ENCODE measurements at places on chromosomes 1 and 21.
A peak's percentile ranks its signal among the peaks of the same experiment; 100 is the strongest.

GRCh38 chr1:231234506-231234905, 6.5 kb upstream of the GNPAT start:
- no peak for DNase-seq

DNA sequence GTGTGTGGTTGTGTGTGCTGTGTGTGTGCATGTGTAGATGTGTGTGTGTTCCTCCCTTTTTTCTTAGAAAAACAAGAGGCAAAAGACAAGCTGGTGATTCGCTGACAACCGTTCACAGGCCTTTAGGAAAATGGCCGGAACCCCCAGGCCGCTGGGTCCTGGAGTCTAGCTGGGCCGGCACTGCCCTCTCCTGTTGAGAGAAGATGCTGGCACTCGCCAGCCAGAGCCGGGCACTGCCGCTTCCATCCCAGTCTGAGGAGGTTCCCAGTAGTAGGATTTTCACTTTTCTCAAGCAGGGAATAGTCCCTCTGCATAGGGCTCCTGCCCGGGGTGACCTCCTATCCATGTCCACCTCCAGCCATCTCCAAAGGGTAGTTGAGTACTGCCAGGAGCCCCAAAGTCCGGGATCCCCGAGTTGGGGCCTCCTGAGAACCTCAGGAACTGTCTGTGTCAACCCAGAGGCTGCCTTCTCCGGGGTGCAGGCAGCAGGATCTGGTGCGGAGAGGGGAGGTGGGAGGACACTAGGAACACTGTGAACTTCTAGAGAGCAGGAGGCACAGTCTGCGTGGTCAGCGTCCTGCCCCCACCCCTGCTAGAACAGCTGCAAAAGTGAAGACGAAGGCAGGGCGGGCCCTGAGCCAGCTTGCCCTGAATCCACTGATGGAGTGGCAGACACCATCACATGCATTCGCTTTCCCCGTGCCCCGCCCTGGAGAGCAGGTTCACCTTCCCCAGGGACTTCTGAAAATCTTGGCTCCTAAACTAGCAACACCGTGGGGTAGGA, 44.1 kb upstream of the ARHGEF16 start:
- peak; percentile 77 for DNase-seq

GRCh38 chr1:21511579-21512522, 2.6 kb downstream of the ALPL start:
- DNase-seq: peak; percentile 82

DNA sequence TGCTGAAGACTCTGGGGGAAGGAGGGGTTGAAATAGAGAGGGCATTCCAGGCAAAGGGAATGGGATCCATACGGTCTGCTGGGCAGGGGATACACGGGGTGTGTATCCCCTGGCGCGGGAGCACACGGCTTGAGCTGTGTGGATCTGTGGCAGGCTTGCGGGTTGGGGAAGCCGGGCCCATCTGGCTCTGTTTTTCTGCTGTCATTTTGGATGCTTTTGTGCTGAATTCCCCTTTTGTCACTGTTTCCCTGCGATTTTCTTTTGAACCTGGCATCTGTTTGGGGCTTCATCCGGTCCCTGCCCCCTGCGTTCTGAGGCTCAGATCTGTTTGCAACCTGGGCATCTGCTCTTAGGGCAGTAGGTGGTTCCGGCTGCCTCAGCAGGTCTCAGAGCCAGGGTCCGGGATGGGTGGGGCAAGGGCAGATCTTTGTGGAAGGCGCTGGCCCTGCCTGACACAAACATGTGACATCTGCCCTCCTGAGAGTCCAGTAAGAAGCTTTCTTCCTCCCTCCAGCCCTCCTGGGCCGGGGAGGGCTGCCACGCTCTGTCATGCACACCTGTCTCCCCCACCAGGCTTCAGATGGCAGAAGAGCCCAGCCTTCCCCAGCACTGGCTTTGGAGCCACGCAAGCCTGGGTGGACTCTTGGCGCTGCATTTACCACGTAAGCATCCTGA, 84.0 kb downstream of the IGSF21 start:
- no peak for DNase-seq

GRCh38 chr1:37403166-37403565, 71.2 kb upstream of the ZC3H12A start:
- no peak for DNase-seq

GRCh38 chr1:121586369-121587229, 401.8 kb downstream of the SRGAP2C start:
- DNase-seq: no peak

- peak; percentile 55 for DNase-seq
Observed at GRCh38 chr1:156119503-156120209, 5.1 kb downstream of the LMNA start.

- peak; percentile 62 for DNase-seq
Observed at GRCh38 chr1:29282924-29283803, 46.8 kb downstream of the PTPRU start.

GRCh38 chr1:240136402-240136801, 44.7 kb downstream of the FMN2 start:
- no peak for DNase-seq

GRCh38 chr1:34850382-34850781, 9.2 kb downstream of the SMIM12 start:
- no peak for DNase-seq

- DNase-seq: no peak
Observed at GRCh38 chr1:88658419-88658818, 25.7 kb upstream of the PKN2 start.

GRCh38 chr1:30807318-30808066, 49.9 kb upstream of the LAPTM5 start:
- peak; percentile 71 for DNase-seq

- DNase-seq: peak; percentile 42
Observed at GRCh38 chr1:96234299-96234698, 487.3 kb upstream of the PTBP2 start.

DNA sequence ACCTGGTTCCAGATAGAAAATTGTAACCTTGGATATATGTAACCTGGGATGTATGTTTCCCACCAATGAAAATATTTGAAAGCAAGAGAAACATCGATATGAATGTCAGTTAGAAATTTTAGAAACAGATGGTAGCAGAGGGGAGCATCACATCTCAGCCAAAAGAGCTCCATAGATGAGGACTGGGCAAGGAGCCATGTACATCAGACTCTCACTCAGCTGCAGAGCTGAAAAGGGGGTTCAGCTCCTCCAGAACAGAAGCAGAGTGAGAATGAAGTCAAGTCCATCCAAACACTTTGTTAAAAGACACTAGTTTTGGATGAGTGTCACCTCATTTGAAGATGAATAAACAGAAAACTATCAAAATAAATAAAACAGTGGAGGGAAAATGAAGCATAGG, 202.4 kb downstream of the HMCN1 start:
- no peak for DNase-seq

DNA sequence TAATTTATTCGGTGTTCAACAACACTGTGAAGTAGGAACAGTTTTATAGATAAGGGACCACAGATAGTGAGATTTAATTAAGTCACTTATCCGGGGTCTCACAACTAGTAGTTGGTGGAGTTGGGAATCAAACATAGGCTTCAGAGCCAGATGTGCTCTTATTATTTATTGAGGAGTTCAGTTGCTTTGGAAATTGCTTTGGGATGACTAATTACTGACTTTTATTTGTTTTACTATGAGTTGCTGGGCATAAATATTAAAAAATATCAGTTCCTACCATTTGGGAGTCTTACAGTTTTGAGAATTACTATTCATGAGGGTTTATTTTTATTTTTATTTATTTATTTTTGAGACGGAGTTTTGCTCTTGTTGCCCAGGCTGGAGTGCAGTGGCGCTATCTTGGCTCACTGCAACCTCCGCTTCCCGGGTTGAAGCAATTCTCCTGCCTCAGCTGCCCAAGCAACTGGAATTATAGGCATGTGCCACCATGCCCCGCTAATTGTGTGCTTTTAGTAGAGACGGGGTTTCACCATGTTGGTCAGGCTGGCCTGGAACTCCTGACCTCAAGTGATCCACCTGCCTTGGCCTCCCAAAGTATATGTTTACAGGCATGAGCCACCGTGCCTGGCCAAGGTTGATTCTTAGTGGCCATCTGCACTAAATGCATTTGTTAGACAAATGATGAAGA, 27.7 kb downstream of the THRAP3 start:
- no peak for DNase-seq

DNA sequence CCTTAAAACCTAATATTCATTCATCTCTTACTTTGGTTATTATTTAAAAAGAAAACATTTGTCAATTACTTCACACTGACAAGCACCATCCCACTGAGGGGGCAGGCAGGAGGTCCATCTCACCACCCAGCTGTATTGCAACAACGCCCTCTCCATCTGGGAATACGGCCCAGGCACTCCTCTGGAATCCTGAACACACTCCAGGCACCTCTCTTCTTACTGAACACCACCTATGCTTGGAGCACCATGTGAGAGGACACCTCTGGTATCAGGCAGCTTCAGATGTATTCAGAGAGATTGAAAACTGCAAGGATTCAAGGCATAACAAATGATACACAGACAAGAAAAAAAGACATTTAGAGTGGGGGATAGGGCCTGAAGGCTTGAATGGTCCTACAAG, 147.1 kb downstream of the CACNA1E start:
- DNase-seq: no peak

- DNase-seq: no peak
Observed at GRCh38 chr1:35860696-35861095, 22.3 kb upstream of the AGO1 start.

- DNase-seq: no peak
Observed at GRCh38 chr1:209094384-209094783, 489.1 kb upstream of the CAMK1G start.

DNA sequence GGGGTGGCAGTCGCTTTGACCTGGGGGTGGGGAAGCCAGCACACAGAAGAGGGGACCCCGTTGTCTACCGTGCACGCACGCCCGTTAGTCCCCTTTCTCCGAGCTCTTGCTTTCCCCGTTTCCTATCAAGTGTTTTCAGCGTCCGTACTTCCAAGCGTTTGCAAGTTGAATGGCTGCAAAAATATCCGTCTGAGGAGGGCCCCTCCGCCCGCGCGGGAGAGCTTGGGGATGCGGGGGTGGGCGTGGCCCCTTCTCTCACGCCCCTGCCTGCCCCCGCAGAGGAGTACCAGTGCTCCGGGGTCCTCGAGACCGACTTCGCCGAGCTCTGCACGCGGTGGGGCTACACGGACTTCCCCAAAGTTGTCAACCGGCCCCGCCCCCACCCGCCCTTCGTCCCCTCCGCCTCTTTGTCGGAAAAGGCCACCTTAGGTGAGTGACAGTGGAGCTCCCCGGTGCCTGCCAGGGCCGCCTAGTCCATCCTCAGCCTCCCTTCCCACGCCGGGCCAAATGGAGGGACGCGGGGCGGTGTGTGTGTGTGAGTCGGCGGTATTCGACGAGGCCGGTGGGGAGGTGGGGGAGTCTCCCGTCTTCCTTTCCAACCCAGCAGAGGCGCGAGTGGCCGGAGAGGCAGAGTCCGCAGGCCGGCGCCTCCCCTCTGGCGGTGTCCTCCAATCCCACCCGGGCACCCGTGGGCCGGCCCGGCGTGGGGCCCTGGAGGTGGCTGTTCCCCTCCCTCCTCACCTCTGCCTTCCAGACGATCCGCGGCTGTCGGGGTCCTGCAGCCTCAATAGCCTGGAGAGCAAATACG, 3.4 kb downstream of the LRRC71 start:
- DNase-seq: peak; percentile 37

DNA sequence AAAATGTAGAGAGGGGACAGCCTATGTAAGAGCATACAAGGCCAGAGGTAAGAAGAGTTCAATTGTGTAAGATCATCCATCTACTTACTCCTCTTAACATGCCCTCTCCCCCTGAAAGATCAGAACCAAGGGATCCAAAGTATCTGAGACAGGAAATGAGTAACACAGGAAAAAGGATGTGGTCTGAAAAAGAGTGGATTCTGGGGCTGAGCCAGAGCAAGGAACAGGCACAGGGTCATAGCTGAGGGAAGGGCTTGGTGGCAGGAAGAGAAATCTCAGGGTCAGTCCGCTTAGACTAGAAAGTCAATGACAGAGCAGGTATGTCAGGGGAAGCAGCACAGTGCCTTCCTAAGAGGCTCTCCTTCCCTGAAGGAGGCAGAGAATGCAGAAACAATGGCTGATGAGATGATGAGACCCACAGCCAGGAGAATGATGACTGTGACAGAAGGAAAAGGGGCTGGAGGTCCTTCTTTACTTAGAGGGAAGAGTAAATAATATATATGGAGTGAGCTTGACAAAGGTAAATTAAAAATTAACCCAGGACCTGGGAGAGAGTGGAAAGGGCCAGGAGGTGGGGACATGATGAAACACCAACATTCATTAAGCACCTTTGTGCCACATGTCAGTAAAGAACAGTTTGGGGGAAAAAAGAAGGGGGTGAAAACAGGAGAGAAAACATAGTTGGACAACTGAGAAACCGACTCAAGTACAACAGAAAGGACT, 26.2 kb upstream of the A3GALT2 start:
- no peak for DNase-seq

DNA sequence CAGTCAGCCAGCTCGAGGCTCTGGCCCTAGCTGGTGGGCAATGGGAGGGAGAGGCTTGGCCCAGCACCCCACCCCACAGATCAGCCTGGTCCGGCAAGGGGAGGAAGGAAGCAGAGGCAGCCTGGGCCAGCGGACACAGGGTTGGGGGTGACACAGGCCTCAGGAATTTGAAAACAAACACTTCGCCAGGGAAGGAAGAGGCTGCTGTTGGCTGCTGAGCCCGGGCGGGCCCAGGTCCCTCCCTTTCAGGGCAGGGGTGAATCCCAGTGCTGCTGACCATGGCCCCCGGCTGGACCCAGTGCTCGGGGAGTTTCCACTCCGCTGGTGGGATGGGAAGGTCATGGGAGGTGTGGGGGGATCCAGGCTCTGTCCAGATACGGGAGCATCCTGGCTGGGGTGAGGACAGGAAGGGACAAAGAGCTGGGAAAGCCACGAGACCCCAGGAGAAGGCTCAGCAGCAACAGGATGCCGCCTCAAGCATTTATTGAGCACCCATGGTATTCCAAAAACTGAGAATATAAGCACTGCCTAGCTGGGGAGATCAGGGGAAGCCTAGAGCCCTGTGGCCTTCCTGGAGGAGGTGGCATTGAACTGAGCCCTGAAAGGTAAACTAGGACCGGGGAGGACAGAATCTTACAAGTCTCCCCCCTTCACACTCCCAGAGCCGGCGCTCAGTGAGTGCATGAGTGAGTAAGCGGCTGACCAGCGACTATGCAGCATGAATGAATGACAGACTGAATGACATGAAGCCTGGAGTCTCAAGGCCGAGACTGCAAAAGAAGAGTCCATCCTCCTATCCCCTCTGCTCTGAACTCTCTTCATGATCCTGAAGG, 26.2 kb upstream of the EPHA2 start:
- DNase-seq: peak; percentile 87

DNA sequence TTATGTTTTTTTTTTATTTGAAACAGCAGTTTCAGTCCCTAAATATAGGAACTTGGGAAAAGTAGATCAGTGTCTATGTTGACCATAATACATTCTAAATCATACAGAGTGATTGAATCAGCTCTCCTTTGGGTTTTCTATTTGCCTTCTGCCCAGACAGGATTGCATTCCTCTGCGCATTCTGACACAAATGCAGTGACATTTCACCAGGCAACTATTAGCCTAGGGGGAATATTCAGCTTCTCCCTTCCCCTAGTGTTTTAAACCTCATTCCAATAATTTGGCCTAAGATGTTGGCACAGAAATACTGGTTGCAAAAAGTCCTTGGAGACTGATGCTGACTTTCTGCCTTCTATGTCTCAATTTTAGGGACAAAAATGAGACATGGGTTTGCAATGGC, 172.8 kb downstream of the PTGER3 start:
- DNase-seq: no peak

Data from Right ventricle myocardium superior (tissue), 1 donor.